ENCODE measurements at places on chromosomes 1 and 21.

- DNase-seq = no peak
Observed at GRCh38 chr1:12345350-12346217, 115.8 kb downstream of the VPS13D start.

- no peak for DNase-seq
Observed at GRCh38 chr1:223492044-223492443, 98.8 kb downstream of the CCDC185 start.

DNA sequence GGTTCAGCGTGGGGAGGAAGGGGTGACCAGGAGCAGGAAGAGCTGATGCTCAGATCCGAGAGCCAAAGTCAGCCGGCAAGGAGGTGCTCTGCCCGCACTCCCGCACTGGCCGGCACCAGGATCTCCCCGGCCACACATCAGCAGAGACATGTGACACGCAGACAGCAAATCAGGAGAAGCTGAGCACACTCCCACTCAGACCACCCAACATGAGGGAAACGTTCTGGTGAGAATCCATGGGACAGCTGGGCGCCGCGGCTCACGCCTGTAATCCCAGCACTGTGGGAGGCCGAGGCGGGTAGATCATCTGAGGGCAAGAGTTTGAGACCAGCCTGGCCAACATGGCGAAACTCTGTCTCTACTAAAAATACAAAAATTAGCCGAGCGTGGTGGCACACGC, 18.6 kb upstream of the PTTG1IP start:
- DNase-seq = no peak

DNA sequence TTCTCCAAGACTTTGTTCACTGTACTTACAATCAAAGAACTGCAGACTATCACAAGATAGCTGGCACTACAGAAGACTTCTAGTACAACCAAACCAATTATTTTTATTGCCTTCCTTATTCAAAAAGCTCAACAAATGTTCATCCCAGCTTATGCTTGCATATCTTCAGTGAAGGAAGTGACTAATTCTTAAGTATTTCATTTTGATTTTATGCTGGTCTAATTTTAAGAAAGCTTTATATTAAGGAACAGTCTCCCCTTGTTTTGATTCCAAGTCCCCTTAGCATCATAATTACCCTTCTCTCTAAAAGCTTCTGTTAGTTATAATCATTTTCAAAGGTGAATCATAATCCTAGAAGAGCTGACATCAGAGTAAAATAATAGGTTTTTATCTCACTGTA, 132.9 kb downstream of the LRRIQ3 start:
- no peak for DNase-seq

DNA sequence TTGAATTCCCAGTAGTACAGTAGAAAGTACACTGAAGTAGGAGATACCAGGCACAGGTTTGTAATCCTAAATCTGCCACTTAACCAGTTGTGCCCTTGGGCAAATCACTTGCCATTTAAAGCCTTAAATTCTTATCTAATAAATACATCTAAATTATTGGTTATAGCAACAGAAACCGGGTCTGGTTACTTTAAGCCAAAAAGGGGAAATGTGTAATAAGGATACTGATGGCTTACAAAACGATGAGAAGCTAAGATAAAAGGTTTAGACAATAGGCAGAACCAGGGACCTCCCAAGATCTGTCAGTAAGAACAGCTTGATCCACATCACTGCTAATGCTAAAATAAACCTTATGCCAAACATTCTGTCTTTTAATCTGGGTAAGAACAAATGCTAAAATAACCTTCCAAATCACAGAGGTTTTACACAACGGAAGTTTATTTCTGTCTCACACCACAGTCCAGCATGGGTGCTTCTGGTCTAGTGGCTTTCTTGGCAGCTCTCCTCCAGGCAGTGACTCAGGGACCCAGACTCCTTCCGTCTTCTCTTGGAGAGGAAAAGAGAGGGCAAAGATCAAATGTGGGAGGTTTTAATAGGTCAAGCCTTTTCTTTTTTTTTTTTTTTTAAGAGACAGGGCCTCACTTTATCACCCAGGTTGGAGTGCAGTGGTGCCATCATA, 16.5 kb upstream of the ZMYM1 start:
- no peak for DNase-seq

DNA sequence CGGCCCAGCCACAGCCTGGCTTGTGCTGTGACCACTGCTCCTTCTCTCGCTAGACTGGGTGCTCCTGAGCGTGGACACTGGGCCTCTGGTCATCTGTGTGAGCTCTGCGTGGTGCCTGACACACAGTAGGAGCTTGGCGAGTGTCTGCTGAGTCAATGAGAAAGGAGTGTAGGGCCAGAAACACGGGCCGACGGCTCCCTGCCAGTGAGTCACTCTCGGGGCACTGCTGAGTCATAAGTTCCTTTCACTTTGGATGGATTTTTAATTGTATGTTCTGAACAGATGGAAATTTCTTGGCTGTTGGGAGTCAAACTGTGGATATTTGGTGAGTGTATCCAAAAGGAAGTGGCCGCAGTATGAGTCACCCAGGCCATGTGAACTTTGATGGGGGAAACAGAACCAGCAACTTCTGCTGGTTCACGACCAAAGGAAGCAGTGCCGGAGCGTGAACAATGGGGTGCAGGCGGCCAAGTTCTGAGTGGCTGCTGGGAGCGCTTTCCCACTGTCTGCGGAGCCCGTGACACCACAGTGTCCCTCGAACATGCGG, 41.0 kb upstream of the COL18A1 start:
- peak; percentile 90 for DNase-seq

- DNase-seq = no peak
Observed at GRCh38 chr1:81869307-81869706, 68.6 kb downstream of the ADGRL2 start.

DNA sequence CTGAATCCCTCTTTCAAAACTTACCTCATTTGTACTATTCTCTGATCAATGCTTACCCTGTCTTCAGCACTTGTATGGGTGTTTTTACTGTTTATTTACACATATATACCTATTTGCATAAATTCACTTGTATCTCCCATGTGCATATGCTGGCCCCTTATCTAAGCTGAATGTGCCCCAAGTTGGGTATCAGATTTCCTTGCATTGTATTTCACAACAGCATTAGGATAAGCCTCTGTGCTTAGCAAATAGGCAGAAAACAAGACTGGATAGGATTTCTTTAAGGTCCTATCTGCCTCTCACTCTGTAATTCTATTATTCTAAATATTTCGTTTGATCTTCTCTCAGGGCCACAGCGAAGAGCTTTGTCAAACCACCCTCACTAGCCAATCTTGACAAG, 45.9 kb upstream of the IPO9 start:
- no peak for DNase-seq

DNA sequence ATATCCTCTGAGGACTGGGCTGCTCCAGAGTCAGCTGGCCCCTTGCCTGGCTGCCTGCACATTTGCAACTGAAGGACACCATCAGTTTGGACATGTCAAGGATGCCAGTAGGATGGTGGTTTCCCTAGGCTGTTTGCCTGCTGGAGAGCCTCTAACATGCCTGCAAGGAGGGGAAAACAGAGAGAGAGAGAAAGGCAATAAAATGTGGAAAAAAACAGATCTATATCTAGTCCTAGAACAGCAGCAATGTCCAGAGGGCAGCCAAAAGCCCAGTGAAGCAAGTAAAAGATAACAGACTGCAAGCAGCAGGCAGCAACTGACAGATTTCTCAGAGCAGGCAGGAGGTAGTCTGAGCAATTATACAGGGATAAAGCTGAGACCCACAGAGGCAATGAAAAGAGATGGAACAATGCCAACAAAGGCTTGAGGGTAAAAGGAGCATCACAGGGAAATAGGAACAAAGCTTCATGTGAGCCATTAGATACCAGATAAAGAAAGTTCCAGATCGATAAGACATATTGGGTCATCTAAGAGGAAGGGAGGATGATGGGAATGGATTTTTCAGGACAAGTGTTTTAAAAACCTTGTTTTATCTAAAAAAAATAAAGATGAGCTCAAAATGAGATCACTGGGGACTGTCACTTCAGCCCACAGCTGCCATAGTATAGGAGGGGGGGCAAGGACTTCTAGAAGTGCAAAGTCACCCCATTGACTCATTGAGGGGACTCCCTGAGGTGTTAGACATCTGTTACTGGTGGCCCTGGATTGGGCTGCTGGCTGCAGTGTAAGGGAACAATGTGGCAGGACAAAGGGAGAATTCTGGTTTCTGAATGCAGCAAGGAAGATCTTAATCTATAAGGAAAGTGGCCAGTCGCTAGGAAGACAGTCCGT, 38.6 kb upstream of the GADD45A start:
- no peak for DNase-seq

DNA sequence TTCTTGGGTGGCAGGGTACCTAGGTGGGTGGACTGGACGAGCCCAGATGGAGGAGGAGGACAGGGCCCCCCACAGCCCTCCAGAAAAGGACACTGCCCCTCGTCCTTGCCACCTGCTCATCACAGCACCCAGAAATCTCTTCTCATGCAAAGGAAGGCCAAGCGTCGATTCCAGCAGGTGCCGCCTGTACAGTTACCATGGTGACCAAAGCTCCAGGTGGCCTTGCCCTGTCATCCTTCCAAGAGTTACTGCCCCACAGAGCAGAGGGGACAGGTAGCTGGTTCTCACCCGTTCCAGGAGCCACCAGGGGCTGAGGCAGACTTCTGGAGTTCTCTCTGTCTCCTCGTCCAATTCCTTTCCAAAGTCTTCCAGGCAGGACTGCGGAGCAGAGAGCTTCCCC, 119.9 kb upstream of the VAMP3 start:
- no peak for DNase-seq

DNA sequence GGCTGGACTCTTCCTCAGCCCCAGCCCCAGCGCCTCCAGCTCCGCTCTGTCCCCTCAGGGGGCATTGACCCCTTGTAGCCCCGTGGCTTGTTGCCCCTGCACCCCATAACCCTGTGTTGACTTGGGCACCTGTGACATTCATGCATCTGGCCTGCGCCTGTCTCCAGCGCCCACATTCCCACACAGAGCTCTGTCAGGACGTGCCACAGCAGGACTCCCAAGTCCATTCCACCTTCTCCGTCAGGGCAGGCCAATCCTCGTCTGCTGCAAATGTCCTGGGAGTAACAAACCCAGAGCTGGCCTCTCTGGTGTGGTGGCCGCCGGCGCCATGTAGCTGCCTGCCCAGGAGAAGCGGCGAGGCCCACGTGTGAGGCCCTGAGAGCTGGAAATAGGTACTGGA, 60.6 kb downstream of the AGPAT3 start:
- no peak for DNase-seq

DNA sequence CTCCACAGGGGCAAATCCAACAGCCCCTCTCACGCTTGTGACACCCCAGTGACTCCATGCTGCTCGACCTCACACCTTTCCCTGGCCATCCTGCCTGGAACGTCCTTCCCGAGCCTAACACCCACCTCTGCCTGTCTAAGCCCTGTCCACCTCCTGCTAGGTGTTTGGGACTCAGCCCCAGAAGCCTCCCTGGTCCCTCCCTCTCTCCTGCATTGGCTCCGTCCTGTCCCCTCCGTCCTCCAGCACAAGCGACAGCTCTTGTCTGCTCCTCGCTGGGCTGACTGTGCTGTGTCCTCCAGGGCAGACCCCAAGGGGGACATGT, 102.0 kb upstream of the IFFO2 start:
- DNase-seq = no peak

GRCh38 chr1:244273845-244274619, 177.7 kb downstream of the ADSS2 start:
- peak; percentile 6 for DNase-seq

GRCh38 chr1:183604038-183604808, 14.0 kb upstream of the NCF2 start:
- no peak for DNase-seq

DNA sequence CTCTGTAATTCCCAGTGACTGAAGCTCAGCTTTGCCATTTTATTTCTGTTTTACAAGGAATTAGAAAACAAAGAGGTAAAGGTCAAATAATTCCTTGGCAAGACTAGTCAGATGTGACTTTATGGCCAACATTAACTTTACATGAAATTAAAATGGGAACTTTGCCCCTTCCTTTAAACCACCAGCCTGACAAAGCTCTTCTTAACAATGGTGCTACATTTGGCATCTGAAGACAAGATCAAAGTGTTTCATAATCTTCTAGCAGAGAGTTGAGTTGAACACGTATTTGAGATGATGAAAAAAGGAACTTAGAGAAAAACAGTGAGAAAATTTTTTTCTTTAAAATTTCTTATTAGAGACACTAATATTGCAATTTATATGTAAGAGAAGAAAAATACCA, 193.8 kb downstream of the AK5 start:
- DNase-seq = no peak

DNA sequence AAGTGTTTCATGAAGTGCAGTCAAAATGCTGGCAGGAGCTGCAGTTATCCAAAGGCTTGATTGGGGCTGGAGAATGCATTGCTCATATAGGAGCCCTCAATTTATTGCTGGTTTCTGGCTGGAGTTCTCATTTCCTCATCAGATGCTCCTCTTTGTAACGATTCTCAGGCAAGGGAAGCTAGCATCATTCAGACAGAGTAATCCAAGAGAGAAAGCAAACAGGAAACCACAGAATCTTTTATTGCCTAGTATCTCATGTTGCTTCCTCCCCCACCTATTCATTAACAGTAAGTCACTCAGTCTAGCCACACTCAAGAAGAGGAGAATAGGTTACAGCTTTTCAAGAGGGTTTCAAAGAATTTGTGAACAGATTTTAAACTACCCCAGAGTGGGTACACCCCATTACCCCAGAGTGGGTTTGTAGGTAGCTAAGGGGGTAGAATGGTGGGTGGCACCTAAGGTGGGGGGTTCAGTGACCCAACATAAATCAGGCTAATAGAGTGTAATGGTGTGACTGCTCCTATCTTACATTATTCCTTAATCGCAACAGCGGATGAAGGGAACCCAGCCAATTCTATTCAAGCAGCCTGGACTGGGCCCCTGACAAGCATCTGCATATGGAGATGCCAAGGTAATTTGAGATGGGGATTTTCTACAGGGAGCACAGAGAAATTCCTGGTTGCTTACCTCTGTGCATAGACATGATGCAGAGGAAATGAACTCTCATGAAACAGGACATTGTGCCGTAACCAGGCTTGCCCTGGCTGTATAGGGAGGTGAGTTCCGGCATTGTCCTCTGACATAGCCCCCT, 67.1 kb downstream of the KCNJ15 start:
- DNase-seq = peak; percentile 67

GRCh38 chr1:63316598-63316983, 5.8 kb upstream of the FOXD3 start:
- DNase-seq = no peak

DNA sequence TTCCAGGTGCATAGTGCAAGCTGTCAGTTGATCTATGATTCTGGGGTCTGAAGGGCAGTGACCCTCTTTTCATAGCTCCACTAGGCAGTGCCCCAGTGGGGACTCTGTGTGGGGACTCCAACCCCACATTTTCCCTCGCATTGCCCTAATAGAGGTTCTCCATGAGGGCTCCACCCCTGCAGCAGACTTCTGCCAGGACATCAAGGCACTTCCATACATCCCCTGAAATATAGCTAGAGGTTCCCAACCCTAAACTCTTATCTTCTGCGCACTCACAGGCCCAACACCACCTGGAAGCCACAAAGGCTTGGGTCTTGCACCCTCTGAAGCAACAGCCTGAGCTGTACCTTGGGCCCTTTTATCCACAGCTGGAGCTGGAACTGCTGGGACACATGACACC, 65.7 kb upstream of the PKN2 start:
- DNase-seq = no peak

Data from skin of body (tissue), 3 donors.